ENCODE measurements at places on chromosomes 3 and 15.

DNA sequence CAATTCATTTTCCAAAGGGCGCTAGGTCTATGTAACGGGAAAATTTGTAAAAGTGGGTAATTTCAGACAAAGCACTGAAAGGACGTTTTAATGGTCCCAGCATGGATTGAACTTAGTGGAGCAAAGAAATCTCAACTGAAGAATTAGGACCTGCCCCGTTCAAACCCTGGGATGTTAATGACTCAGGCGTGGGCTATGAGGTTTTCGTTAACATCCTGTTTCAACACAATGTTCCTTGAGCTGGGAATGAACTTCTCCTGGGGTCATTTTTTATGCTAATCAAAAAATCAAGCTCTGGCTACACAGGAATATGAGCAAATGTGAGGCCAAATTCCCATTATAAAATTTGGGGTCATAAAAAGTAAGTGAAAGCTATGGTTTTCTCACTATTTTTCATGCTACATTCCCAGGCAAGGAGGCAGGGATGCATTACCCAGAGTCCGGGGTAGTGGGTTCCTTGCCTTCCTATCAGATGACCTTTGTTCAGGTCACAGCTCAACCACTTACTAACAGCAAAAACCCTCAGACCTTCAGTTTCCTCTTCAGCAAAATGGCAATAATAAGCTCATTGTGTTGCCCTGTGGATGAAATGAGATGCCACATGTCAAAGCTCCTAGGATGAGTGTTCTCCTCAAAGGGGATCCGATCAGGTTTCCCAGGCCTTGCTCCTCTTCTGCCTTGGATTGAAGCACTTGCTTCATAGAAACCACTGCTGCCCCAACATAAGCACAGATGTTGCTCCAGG, 271.4 kb downstream of the ARRDC4 start:
- DNase-seq = no peak

- no peak for DNase-seq
Measured at GRCh38 chr3:42735615-42736014, 33.0 kb upstream of the HHATL start.

DNA sequence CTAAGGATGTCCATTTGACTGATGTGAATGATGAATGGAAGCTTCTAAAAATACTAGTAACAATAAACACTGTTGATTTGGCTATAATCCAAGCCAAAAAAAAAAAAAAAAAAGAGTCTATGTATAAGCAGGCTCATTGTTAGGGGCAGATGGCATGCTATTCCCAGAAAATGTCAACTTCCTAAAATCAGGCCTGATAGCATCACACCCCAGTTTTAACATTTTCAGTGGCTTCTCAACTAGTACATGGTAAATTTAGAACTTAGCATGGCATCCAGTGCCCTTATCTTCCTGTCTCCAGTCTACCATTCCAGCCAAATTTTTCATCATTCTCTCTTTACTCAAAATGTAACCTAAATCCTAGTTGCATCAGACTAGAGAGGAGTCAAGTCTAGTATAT, 288.2 kb upstream of the ZNF385D start:
- no peak for DNase-seq

DNA sequence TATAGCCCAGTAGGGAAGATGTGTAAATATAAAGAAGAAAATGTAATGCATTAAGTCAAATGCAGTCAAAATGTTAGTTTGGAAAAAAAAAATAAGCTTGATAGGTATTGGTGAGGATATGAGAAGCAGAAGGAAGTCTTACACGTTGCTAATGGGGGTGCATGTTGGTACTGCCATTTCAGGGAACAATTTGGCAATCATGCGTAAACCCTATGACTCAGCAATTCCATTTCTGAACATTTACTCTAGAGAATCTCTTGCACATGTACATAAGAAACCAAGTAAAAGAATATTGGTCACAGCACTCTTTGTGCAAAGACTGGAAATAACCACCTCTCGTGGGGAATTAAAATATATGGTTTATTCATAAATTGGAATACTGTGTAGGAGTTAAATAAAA, 35.5 kb upstream of the TIMP4 start:
- DNase-seq = no peak

DNA sequence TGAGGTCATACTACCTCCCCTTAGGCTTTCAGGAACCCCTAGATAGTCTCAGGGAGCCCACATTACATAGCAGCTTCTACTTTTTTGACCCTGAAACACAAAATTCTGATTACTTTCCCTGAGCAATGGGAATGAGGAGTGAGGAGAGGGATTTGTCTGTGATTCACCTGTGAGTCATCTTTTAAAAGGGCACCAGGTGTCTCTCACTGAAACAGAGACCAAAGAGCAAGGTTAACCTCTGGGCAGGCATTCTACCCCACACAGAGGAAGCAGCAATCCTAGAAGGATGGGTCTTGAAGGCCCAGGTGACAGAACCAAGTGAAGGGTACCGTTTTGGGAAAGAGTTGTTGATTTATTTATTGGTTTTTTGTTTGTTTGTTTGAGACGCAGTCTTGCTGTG, 31.1 kb upstream of the UBE2E2 start:
- no peak for DNase-seq

DNA sequence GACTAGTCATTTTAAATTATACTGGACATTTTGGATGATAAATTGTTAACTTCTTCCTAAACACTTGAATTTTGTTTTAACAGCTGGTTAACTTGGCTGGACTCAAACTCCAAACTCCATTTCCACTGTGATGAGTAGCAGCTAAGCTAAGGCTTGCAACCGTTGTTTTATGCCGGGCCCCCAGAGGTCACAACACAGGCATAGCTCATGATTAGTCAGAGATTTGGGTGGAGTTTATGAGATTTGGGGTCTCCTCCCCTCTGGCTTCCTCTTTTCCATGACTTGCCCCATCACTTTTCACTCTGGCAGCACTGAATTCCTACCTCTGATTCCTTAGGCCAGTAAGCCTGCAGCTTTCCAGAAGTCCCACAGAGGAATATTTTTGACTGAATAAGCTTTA, 12.8 kb downstream of the THAP10 start:
- DNase-seq = no peak

DNA sequence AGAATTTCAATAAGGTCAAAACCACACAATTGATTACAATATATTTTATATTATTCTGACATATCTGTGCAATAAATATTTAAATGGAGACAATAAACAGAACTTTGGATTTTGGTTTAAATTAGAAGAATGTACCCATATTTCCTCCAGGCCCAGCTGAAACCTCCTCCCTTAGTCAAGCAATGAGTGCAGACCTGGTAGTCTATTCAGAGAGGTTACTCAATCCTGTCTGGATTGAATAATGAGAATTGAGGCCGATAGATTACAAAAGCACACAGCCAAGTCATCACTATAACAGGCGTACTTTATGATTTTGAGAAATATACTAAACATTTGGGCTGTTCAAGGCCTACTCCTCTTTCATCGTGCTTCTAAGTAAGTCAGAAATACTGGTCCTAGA, 114.5 kb upstream of the STRIT1 start:
- DNase-seq = no peak

- no peak for DNase-seq
Measured at GRCh38 chr3:35565048-35565447, 74.3 kb upstream of the ARPP21 start.

- no peak for DNase-seq
Measured at GRCh38 chr3:36302626-36303025, 77.7 kb upstream of the STAC start.

GRCh38 chr3:57951066-57951882, 56.9 kb upstream of the FLNB start:
- no peak for DNase-seq

GRCh38 chr15:48086133-48086532, 34.7 kb upstream of the SLC24A5 start:
- no peak for DNase-seq

DNA sequence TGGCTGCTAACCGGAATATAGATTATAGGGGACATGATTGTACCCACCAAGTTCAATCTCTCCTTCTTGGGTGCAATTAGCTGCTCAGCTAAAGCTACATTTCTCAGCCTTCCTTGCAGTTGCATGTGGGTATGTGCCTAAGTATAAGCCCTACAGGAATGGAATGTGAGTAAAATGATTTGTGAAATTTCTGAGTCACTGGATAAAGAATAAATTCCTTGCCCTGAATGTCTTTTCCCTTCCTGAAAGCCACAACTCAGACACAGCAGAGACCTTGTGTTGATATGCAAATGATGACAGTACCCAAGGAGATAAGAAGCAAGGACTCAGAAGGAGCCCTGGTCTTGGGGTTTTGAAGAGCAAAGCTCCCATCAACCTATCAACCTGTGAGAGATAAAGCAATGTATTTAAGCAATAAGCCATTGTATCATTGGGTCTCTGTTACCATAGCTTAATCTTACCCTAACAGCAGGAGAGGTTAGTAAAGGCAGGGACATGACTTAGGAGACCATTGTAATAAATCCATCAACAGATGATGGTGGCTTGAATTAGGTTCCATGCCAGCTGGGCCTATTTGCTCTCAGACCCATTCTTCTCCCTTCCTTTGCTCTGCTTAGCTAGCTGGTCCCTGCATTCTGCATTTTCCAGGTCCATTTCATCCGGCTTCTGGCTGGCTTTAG, 25.6 kb upstream of the ZNF280D start:
- no peak for DNase-seq
